Calu3 (cell line): ENCODE measurements at places on chromosomes 6 and 20. TPM values are rescaled to one million over a fixed set of nuclear protein-coding genes. Genes with fewer than 3 reads are reported as not detected.

HLA-DQB1 gene
- total RNA-seq = 139 and 190 TPM in 2 replicates

SCGN gene
- 3.5 and 3.7 TPM in 2 replicates for total RNA-seq

DNA sequence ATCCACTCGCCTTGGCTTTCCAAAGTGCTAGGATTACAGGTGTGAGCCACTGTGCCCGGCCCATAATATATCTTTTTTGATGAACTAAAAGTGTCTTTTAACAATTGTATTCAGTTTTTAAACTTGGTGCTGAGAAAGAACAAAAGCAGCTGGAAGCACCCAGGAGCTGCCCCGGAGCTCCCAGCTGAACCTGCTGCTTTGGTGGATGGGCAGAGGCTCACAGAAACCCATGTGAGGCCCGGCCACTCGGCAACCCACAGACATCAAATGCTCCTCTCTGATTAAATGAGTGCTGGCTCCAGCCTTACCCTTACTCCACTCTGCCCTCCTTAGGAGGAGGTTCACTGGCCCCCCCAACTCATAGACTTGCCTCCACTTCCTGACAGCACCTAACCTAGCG is 59.4 kb upstream of the FRMD1 start:
- H3K4me1 ChIP-seq = no peaks in the 10 kb centered on the region
- H3K36me3 ChIP-seq = no peaks in the 10 kb centered on the region
- no peak for DNase-seq
- H3K27me3 ChIP-seq = peaks cover 89% of the 10 kb centered on the region
- H3K4me3 ChIP-seq = no peak overlapping the region

DNA sequence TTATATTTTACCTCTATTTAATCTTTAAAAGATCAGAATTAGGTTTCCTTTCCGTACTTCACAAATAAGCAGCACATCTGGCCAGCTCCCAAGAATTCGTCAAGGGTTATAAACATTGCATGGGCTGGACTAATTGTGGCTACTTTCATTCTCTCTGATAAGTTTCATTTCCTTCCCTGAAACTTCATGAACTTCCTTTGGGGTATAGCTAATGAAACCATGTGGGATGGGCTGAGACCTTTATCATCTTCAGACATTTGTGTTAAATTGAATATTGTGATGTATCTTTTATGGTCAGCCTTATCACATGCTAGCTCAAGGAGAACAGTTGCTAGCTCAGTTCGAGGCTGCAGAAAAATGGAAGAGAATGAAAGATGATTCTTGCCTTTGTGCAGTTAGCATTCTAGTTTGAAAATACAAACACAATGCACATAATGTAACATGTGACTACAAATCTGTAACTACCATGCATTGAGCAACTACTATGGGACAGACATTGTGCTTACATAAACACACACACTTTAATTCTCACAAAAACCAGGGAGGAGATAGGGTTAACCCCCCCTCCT is 1.7 kb upstream of the GMPR start:
- no peak overlapping the region for H3K27ac ChIP-seq
- no peak overlapping the region for H3K4me3 ChIP-seq
- DNase-seq = no peak
- no peaks in the 10 kb centered on the region for H3K4me1 ChIP-seq
- H3K36me3 ChIP-seq = peaks cover 18% of the 10 kb centered on the region
- H3K27me3 ChIP-seq = peaks cover 20% of the 10 kb centered on the region

GRCh38 chr6:85402071-85402470 is 47.8 kb upstream of the NT5E start:
- peaks cover 16% of the 10 kb centered on the region for H3K36me3 ChIP-seq
- H3K4me1 ChIP-seq = peaks cover 78% of the 10 kb centered on the region
- no peaks in the 10 kb centered on the region for H3K27me3 ChIP-seq

DNA sequence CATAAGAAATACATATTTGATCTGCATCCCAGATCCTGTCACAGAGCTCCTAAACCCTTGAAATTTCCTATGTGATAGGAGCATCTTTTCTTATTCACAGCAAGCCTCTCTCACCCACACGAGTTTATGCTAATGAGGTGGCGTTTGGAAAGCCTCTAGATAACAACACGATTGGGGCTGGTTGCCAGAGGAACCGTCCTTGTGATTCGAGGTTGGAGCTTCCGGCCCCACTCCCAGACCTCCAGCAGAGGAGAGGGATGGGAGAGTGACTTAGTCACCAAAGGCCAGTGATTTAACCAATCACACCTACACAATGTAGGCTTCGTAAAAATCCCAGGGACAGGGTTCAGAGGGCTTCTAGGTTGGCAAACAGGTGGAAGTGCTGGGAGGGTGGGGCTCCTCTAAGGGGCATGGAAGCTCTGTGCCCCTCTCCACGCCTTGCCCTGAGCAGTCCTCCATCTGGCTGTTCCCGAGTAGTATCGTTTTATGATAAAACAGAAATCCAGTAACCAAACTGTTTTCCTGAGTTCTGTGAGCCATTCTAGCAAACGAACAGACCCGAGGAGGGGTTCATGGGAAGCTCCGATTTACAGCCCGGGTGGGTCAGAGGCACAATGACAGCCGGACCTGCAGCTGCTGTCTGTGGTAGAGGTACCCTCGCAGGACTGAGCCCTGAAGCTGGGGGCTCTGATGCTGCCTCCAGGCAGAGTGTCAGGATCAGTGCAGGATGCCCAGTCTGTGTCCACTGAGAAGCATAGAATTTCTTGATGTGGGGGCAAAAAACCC is 238.1 kb upstream of the ARID1B start:
- no peak overlapping the region for H3K4me3 ChIP-seq
- no peak overlapping the region for H3K27ac ChIP-seq
- H3K4me1 ChIP-seq = no peaks in the 10 kb centered on the region
- H3K27me3 ChIP-seq = no peaks in the 10 kb centered on the region
- H3K36me3 ChIP-seq = no peaks in the 10 kb centered on the region

DNA sequence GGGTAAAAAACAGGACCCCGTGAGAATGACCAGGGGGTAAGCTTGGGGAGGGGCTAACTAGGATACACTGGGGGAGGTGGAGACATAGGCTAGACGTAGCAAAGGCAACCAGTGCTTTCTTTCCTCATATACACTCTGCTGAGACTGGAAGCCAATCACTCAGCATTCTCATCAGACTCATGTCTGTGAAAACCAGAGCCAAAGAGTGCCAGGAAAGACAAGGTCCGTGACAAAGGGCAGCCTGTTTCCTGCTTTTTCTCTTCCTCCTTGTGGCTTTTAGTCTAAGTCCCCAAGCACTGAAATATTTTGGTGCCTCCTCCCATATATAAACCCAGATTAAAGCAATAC is 97.9 kb upstream of the NEDD9 start:
- peaks cover 16% of the 10 kb centered on the region for H3K27me3 ChIP-seq
- peak overlapping the region; percentile 71 for H3K27ac ChIP-seq
- H3K4me1 ChIP-seq = peaks cover 12% of the 10 kb centered on the region
- peaks cover 5% of the 10 kb centered on the region for H3K36me3 ChIP-seq
- DNase-seq = peak; percentile 46

- H3K27me3 ChIP-seq = no peaks in the 10 kb centered on the region
- no peak overlapping the region for H3K27ac ChIP-seq
- DNase-seq = no peak
Measured at GRCh38 chr6:14075095-14075503, 42.5 kb upstream of the CD83 start.
